Skeletal muscle cell (primary cell): ENCODE measurements at places on chromosomes 5 and 9.

- DNase-seq = no peak
Observed at GRCh38 chr9:22208846-22209585, 199.9 kb upstream of the CDKN2B start.

- no peak for DNase-seq
Observed at GRCh38 chr5:122907276-122907675, 61.9 kb downstream of the SNX24 start.

DNA sequence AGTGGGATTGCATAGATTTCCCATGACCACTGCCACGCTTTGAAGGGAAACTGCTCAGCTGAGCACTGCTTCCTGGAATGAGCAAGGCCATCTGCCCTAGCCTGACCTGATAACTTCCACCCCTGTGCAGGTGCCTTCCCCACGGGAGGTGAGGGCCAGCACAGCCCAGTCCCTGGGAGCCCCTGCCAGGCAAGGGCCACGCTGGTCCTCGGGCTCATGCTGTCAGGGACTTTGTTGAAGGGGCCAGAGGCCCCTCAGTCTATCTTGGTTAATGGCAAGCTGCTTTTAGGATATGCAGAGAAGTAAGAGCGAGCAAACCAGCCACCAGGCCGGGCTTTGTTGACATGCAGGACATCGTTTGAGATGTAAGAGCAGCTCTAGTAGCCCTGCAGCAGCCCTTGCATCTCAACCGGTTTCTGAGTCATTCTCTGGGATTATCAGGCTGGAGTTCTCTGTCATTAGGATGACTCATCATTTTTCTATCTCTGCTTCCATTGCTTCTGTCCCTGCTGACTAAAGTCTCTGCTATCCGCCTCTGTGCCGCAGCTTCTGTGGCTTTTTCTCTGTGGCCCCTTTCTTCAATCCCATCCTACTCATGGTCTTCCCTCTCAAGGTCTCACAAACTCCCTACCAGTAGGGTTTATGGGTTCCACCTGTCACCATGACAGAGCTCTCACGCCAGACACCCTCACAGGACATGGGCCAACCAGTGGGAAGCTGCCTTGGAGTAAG, 30.6 kb upstream of the IQGAP2 start:
- DNase-seq = peak; percentile 68

DNA sequence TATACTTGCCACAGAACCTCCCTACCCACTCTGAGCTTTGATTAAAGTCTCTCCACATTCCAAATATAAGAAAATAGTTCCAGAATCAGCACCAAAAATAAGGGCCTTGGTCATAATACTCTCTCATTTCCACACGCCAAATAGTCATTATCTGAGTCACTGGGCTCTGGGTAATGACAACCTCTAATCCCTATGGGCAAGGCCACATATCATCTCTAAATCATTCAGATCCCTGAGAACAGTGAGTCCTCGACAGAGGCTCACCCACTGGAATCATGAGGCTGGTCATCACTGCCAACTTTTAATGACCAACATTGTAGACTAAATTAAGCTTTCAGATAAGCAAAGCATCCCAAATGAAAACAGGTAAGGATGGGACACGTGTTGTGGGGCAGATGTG, 28.1 kb downstream of the FAM114A2 start:
- DNase-seq = no peak

DNA sequence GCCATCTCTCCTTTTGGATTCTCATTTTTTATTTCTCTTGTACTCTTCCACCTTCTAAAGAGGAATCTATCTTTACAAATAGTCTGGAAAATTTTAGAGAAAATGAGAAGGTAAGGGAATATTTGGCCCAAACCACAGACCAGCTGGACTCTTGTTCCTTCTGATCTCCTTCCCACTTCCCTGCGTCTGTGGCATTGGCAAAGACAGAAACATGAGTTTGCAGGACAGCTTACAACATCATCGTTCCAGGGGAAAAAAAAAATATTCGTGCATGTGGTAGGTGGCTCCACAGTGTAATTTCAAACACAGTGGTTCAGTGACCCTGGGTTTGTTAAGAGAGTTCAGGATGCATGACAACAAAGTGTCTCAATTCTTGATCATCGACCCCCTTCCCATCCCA, 755.0 kb downstream of the DNAH5 start:
- DNase-seq = no peak

DNA sequence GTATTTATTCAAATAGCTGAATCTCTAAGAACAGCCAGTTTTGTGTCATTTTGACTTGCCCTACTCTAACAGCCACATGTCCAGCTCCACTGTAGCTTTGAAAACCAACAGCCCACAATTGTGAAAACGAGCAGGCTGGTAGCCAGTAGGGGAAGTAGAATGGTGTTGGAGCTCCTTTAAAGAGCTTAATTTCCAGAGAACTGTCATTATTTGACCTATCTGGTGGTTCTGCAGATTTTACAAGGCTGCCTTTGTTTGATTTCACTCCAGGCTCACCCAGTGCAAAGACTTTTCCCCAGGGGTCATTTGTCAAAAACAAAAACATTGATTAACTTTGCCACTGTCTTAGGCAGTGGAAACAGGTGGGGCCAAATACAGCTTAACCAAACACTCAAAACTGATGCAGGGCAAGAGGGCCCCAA, 3.2 kb upstream of the PJA2 start:
- DNase-seq = no peak

DNA sequence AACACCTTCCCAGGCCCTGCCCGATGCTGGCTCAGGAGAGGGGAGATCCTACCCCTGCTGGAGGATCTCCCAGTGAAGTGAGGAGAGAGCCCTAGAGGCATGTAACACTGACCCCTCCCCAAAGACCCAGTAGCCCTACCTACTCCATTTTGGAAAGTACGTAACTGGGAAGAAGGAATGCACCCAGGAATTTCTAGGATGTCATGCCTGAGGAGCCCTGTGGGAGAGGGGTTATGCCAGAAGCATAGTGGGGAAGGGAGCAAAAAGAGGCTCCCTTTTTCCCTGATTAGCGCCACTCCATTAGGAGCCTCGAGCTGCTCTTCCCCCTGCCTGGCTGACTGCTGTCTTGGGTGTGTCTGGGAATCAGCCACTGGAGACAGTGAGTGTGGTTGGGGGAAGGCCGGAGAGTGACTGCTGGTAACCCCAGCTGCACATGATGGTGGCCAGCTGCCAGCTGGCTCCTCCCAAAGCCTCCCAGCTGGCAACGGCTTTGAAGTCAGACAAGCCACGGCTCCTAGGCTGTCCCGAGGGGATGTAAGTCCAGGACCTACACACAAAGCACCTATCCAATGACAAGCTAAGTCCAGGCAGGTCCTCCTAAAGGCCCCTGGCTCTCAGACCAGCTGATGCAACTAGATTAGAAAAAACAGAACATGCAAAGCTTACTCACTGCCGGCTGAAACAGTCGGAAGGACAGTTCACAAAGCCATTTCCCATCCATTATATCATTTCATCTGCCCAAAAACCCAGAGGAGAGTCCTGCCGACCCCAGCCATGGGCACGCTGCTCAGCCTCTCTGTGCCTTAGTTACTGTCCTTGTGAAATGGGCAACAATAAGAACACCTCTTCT, 136.5 kb upstream of the ABCA1 start:
- DNase-seq = peak; percentile 99

GRCh38 chr5:137220523-137220927, 278.6 kb downstream of the SPOCK1 start:
- peak; percentile 36 for DNase-seq

DNA sequence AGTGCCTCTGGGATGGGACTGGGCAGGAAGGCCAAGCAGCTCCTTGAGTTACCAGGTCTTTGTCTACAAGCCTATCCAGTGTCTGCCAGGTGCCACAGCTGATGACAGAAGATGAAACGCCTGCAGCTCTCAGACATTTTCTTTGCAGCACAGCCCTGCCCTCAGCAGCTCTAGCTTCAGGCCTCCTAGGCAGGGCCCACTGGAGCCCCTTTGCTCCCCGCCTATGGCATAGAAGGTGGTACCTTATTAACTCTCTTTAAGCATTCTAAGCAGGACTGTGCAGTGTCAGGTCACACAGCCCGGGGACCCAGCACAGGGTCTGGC, 1.3 kb upstream of the SKP1 start:
- DNase-seq = no peak

DNA sequence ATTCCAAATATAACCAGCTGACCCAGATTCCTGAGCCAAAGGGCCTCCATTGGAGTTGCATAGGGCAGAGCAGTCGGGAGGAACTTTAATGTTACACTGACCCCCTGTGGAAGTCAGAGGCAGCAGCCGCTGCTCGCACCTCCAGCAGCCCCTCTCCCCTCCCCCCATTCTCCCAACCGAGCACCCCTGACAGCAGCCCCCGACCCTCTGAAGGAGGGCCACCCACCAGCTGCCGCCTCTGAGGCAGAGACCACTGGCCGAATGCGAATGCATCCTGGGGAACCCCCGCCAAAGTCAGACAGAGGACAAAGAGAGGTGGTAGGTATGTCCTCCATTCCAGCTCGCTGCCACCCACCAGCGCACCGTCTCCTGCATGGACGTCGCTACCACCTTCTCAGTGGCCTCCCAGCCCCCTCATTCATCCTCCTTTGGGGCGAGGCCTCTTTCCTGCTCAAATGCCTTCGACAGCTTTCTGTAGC, 231.0 kb downstream of the CDK5RAP2 start:
- DNase-seq = no peak

DNA sequence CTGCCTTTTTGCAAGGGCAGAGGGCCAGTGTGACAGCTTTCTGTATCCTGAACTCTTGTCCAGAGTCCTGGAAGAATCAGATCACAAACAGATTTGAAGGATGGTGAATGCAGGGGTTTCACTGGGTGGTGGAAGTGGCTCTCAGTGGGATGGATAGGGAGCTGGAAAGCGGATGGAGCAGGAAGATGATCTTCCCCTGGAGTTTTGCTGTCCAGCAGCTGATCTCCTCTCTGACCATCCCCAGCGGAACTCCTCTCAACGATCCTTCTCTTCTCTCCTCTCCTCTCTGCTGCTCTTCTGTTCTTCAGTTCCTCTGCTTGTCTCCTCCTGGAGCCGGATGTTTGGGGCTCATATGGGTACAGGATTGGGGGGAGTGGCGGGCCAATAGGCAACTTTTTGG, 108.3 kb upstream of the HMHB1 start:
- DNase-seq = no peak

GRCh38 chr5:38541174-38541725, 15.2 kb downstream of the LIFR start:
- no peak for DNase-seq

DNA sequence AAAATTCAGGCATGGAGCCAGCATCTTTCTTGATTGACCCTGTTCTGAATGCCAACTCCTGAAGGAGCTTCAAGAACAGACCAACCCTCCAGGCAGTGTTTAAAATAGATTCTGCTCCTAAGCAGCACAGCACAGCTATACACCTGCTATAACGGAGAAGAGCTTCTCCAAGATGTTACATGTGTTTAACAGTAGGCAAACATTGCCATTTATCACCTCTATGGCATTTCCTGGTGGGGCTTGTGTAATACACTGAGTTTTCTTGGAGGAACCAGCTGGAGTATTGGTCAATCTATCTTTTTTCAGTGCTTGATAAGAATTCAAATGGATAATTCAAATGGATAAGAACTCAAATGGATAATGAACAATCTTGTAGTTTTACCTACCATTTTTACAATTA, 615.1 kb downstream of the CDH12 start:
- no peak for DNase-seq

DNA sequence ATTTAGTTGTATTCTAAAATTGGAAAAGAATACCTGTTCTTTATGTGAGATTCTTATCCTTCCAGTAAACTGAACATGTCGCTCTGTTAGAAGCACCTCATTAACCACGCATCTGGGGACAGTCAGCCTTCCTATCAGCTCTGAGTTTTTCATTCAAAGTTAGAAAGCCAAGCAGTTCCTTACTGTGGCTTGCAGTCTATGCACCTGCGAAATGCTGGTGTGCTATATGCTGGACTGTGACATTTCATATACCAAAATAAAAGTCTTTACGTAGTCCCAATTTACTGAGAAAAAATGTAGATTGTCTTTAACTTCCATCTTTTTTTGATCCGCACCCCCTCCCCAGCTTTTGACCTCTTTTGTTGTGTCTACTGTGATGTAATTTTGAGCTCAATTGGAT, 4.3 kb downstream of the ANP32B start:
- DNase-seq = no peak

DNA sequence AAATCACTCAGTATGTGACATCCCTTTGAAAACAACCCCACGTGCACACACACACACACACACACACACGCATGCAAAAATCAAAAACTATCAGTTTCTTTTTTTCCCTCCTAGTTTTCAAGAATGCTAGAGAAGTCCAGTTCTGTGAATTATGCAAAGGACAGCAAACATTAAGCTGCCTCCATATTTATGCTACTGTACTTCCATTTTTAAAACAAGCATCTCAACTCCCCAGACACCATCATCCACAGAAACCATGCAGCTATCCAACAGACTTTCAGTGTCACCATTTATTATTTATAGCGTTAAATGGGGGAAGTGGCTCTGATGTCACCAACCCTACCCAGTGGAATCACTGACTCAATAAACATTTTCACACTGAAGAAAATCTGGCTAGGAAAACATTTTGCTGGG, 1.6 kb downstream of the FBXW11 start:
- no peak for DNase-seq

GRCh38 chr5:10490927-10491672, 49.4 kb downstream of the ROPN1L start:
- DNase-seq = no peak

GRCh38 chr9:89658931-89659330, 54.1 kb downstream of the GADD45G start:
- DNase-seq = no peak

DNA sequence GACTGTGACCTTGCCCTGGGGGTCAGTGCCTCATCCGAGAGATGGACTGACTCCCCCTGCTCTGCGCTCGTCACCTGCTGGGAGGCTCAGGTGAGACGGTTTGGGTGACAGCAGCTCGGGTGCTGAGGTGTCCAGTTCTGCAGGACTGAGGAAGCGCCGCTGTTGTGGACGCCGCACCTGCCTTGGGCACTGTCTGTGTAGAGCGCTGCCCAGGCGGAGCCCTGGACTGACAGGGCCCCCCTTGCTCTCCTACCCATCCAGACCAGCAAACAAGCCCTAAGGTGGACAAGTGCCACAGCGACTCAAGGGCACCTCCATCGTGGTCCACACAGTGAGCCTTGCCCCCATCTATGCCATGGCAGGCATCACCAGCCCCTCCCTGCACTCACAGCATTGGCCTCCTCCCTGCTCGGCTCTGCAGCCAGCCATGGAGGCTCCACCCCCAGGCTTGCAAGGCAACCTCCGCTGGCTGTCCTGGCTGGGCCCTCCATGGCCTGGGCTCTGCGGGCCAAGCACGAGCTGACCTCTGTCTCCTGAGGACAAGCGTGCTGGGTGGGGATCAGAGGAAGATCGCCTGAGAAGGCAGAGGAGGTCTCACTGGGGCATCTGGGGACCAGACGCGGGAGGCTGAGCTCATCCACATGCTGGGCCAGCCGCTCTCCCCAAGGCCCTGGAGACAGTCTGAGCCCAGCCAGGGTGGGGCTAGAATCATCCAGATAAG, 87.1 kb upstream of the COL5A1 start:
- DNase-seq = no peak

- no peak for DNase-seq
Observed at GRCh38 chr9:92911511-92912475, 34.0 kb upstream of the ZNF484 start.
